ENCODE measurements at places on chromosomes 3 and 15.
A peak's percentile ranks its signal among the peaks of the same experiment; 100 is the strongest.

- no peak for DNase-seq
These were observed 63.8 kb upstream of the SNRK start for GRCh38 chr3:43222590-43222989.

GRCh38 chr3:194112120-194113106, 23.5 kb upstream of the HES1 start:
- DNase-seq, result peak; percentile 64

- DNase-seq, result peak; percentile 62
These were observed 7.4 kb upstream of the OCA2 start for GRCh38 chr15:28106294-28107110.

DNA sequence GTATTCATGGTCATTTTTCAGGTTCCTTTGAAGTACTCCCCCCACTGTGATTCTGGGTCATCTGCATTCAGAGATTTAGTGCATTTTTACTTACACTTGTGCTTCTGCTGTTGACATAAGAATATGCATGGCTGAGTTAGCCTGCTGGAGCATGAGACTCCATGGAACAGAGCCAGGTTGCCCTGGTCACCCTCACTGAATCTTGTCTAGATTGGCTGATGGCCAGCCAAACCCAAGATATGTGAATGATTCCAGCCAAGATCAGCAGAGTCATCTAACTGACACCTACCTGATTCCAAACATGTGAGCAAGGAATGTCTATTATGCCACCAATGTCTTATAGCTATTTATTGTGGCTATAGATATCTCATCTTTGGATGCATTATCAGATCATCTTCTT, 25.1 kb downstream of the DTWD1 start:
- no peak for DNase-seq

- no peak for DNase-seq
These were observed 203.0 kb downstream of the TBC1D5 start for GRCh38 chr3:17539436-17539835.

DNA sequence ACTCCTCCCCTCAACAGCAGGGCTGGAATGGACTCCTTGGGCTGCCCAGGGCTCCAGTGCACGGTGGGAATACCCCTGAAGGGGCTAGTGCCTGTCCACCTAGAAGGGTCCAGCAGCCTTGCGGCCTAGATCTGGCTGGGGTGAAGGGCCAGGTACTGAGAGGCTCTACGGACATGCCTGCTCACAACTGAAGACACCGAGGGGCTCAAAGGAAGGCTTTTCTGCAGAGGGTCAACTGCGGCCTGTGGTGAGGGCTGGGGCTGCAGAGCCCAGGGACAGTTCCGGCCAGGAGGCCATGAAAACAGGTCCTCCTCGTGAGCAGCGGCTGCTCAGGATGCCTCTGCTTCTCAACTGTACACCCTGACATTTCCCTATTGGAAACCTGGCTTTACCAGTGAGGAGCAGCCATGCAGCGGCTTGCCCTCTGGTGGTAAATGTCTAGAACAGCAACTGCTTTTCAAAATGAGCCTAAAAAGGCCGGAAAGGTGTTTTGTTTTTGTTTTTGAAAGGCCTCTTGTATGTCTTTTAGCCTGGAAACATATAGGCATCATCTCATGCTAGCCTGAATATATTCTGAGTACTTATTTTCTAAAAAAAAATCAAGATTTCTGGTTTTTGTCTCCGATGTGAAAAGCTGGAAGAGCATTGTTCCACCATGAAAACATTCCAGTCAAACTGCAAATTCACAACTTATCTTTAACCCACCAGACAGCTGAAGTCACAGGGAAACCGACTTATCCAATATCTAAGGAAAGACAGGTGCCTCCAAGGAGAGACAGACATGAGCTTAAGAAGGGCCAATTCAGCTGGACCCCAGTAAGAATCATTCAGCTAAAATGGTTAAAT, 163.4 kb downstream of the KLF13 start:
- DNase-seq, result peak; percentile 74

GRCh38 chr15:41018534-41018933, 65.3 kb downstream of the CHAC1 start:
- no peak for DNase-seq

DNA sequence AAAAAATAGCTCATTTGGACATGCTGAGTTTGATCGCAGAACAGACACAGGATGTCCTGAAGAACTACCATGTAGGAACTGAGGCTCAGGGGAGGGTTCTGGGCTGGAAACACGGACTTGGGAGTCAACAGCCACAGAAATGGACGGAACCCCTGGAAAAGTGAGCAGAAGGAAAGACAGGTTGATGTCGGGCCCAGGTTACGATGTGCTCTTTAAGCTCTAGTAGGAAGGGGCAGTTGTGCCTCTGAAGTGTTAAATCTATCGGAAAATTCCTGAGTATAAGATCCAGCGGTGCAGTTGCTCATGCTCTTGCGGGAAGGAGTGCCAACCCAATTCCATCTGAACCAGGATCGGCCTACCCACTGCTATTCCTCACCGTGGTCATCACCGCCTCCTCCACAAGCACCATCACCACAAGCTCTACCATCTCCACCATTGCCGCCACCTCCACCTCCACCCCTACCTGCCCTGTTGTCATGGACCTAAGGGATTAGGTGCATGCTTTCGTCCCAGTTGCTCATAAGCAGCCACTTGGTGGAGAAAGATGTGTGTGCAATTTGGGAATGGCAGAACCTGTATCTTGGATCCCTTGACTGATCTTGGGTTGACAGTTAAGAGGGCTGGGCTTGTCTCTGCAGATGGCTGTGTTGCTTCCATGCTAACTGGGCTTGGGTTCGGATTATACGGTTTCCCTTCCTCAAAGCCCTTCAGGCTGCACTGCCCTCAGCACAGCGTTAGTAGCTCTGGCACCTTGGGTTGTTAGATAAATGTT, 108.5 kb downstream of the ASB7 start:
- DNase-seq, result no peak

- DNase-seq, result no peak
These were observed 5.0 kb upstream of the PROK2 start for GRCh38 chr3:71789922-71790321.

GRCh38 chr3:46670000-46670890, 23.2 kb downstream of the ALS2CL start:
- no peak for DNase-seq

GRCh38 chr3:11582191-11582968, 61.3 kb downstream of the VGLL4 start:
- DNase-seq, result peak; percentile 69
